ENCODE measurements at places on chromosomes 7 and 10. TPM values are rescaled to one million over a fixed set of nuclear protein-coding genes. Genes with fewer than 3 reads are reported as not detected.
A peak's percentile ranks its signal among the peaks of the same experiment; 100 is the strongest.

FAM13C gene
- not detected for total RNA-seq

HOXA3 gene
- not detected for total RNA-seq

IFIT5 gene
- 10.9 TPM for total RNA-seq

FAM20C gene
- not detected for total RNA-seq

TAC1 gene
- total RNA-seq = not detected

DNA sequence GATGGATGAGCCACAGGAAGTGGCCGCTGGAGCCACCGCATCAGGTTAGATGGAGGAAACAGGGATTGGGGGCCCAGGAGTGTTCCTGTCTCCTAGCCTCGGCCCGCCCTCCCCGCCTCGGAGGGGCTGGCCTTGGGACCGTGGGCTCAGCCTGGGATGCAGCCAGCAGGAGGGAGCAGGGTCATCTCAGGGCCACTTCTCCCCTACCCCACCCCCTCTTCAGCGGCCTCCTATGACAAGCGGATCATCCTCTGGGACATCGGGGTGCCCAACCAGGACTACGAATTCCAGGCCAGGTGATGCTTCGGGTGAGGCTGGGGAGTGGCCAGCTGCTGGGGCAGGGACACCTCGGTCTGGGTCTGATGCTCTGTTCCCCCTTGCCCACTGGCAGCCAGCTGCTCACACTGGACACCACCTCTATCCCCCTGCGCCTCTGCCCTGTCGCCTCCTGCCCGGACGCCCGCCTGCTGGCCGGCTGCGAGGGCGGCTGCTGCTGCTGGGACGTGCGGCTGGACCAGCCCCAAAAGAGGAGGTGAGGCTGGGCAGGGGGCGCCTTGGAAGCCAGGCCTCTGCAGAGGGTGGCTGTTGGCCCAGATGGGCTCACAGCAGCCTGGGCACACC lies 4.7 kb downstream of the LRWD1 start:
- peak; percentile 52 for DNase-seq

DNA sequence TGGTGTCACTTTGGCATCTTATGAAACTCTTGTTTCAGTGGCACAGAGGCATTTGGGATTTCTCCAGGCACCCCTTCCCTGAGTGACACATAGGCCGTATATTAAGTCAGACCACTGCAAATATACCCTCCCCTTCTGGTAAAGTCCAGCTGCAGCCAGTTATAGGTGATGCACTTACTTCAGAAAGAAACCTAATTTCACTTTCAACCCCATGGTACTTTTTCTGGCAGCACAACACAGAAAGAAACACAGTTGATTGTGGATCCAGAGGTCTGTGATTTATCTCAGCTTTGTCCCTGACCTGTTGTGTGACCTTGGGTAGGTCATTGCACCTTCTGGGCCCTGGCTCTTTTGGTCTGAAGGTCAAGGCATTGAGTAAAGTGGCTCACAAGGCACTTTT lies 173.2 kb downstream of the BUB3 start:
- DNase-seq = no peak

DNA sequence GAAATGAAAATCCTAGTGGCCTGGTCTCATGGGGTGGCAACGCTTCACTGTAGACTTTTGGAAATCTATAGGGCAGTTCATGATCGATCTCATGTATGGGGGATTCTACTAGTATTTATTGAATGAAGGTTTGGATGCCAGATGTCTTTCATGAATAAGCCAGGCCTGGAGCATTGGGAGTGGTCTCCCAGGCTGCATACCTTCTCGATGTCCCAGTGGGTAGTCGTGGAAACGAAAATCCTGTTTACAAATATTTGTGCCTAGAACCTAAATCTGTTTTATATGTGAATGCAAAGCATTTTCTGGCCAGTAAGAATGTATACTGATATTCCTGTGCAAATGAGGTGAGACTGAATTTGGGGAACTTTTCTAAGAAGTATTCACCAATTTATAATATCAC lies 105.0 kb upstream of the C1QL3 start:
- DNase-seq = no peak

DNA sequence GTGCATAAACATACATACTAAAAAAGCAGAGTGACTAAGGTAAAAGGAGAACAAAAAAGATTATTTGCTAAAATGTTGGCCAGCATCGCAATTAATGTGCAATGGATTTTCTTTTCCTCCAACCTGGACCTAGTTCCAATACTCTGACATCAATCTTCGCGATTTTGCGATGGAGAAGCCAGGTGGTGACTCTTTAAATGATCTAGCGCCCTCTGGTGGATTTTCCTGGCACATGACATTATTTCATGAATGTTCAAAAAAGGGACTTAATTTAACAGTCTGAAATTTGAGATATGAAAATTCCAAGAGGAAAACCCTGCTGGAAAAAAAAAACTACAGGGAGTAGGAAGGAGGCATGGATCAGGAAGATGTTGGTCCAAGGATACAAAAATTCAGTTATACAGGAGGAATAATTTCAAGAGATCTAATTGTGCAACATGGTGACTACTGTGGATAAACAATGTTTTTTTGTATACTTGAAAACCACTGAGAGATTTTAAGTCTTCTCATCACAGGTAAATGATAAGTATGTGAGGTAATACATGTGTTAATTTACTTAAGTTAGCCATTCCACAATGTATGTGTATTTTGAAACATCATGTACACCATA lies 4.3 kb upstream of the KCNMA1 start:
- DNase-seq = peak; percentile 65

GRCh38 chr10:88546497-88546896 lies 36.6 kb downstream of the RNLS start:
- no peak for DNase-seq

DNA sequence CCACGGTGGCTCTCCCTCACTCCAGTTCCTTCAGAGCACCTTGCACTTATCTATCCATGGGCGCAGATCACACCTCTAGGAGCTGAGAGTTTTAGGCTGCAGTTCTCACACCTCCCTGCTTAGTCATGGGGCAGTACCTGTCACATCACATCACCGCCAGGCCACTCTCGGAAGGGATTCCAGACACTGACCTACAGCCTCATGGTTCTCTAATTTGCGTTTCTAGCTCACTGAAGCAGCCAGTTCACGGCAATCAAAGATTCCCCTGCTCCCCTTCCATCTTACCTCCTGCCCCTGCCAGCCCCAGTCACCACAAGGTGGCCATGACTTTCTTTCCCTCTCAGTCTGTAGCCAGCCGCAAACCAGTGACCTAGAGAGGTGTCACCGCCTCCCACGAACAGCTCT lies 34.2 kb downstream of the ADRB1 start:
- no peak for DNase-seq

DNA sequence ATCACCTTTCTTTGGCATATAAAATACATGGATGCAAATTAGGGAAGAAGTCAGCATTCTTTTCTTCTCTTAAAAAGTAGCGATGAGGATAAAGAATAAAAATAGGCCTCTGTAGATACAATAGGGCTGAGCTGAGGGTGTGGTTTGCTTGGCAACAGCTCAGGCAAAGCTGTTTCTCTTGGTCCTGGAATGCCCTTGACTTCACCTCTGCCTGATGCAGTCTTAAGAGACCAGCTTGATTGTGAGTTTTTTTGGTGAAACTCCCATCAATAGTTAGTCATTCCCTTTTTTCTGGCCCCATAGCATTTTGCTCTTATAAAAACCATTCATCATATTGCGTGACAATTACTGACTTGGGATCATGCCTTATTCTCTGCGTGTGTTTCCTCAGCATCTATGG lies 42.1 kb upstream of the MKLN1 start:
- no peak for DNase-seq

DNA sequence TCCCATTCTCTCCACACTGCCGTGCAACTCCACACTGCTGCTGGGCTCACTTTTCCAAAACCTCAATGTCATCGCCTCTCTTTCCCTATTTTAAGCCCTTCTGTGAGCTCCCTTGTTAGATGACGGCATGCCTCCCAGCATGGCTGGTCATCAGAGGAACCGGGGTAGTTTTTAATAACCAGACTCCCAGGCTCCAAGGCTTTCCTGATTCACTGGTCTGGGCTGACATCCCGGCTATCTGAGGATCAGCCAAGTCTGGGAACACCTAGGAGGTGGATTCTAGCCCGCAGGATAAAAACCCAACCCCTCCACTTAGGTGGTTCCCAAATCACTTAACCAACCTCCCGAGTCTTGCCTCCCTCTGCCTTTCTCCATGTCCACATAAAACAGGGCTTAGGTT lies 295.4 kb upstream of the FZD8 start:
- DNase-seq = no peak

DNA sequence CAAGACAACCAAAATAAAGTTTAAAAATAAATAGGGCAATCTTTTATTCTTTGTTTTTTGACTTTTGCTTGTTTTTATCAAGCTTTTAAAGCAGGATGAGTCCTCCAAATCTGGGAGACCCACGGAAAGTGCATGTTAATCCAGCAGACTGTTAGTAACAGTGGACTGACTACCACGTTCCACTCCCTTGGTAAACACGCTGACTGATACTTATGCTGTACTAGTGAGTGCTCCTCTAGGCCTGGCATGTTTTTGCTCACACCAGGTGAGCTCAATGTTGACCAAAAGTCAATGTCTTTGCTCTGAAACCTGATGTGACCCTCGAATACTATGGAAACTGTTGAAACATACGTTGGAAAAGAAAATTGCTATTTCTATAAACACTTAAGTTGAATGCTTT lies 88.4 kb downstream of the KIAA1549 start:
- DNase-seq = no peak

Data from activated naive CD4-positive, alpha-beta T cell treated with anti-CD3 and anti-CD28 coated beads, Interleukin-2, amount 50 U/mL, for 72 hours (primary cell).